ENCODE measurements at places on chromosomes 16 and 17. TPM values are rescaled to one million over a fixed set of nuclear protein-coding genes. Genes with fewer than 3 reads are reported as not detected.

Gene DNAJA3
- total RNA-seq: 44.9 TPM

Gene EFCAB3
- total RNA-seq: not detected

Gene ELMO3
- 0.76 TPM for total RNA-seq

Gene SGCA
- total RNA-seq: not detected

Gene TMC5
- not detected for total RNA-seq

Gene SARM1
- total RNA-seq: 6.2 TPM

Gene SOX8
- total RNA-seq: 0.65 TPM

Gene DPEP3
- total RNA-seq: not detected

Gene CDK5R1
- 2.4 TPM for total RNA-seq

Gene TBC1D3H
- total RNA-seq: not detected

Gene NAGS
- 11.7 TPM for total RNA-seq

Gene NHERF1
- total RNA-seq: 17.0 TPM

Gene CA7
- not detected for total RNA-seq

Gene CES1
- total RNA-seq: not detected

Gene ACE
- total RNA-seq: 90.1 TPM

Gene CDK5RAP3
- total RNA-seq: 41.8 TPM

Gene CHD9NB
- total RNA-seq: 0.38 TPM

Gene MEIOB
- total RNA-seq: not detected

Gene CES3
- total RNA-seq: not detected

Gene DHRS7C
- not detected for total RNA-seq

Gene AGRP
- not detected for total RNA-seq

Gene MPP2
- total RNA-seq: 0.38 TPM

Gene HOXB2
- 2.9 TPM for total RNA-seq

Gene CHST5
- total RNA-seq: not detected

Gene CSH2
- not detected for total RNA-seq

Gene UTS2R
- total RNA-seq: not detected

Gene CCL11
- not detected for total RNA-seq

Gene SHBG
- not detected for total RNA-seq

Gene KRT23
- not detected for total RNA-seq

All from vein endothelial cell (primary cell).